ENCODE measurements at places on chromosomes 7 and 10.

- no peak for DNase-seq
Observed at GRCh38 chr10:28975891-28976531, 298.7 kb downstream of the BAMBI start.

DNA sequence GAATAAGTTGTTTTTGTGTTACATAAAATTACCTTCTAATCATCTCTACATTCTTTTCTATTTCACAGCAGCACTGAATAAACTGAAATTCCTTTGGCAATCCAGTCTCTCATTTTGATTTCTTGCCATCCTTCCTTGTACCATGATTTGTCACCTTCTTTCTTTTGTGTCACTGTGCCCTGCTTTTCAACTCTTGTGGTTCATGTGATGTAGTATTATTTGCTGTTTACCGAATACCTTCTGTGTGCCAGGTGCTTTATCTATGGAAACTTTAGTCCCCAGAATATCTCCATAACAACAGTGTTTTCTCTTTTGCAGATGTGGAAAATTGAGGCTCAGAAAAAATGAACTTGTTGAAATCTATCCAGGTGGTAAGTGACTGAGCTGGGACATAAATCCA, 220.3 kb downstream of the STK31 start:
- DNase-seq = no peak

DNA sequence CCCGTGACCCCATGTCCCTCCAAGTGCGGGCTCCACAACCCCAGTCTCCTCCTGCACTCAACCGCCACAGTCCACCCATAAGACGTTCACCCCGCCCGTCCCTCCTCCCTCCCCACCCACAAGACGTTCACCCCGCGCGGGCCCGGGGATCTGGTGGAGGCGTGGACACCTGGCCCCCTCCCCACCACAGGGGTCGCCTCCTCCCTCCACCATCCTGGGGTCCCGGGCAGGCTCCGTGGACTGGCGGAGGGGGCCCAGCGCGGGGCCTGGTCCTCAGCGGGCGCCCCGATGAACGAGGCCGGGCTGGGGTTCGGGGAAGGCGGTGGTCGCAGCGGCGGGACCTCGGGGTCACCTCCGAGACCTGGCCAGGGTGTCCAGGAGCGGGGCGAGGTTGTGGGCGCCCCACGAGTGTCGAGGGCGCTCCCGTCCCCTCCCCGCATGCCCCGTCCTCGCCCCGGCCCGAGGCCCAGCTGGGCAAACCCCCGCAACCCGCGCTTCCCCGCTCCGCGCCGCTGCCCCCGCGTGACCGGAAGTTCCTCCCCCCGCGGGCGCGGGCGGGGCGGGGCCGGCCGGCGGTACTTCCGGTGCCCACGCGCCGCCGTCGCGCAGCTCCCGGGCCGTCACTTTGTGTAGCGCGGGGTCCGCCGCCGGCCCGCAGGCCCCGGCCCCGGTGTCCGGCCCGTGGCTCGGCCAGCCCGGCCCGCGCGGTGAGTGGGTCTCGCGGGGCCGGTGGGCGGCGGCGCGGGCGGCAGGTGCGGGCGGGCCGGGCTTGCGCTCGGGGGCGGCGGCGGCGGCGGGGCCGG, at the start of gene ZNF316:
Gene ZNF316 (plus strand): TSS at position 578 of the 803 bp plus-strand sequence. CDS start 5,092 bp downstream, outside the sequence.
- peak; percentile 68 for DNase-seq

GRCh38 chr7:102234801-102235550, 51.7 kb upstream of the SH2B2 start:
- DNase-seq = no peak

DNA sequence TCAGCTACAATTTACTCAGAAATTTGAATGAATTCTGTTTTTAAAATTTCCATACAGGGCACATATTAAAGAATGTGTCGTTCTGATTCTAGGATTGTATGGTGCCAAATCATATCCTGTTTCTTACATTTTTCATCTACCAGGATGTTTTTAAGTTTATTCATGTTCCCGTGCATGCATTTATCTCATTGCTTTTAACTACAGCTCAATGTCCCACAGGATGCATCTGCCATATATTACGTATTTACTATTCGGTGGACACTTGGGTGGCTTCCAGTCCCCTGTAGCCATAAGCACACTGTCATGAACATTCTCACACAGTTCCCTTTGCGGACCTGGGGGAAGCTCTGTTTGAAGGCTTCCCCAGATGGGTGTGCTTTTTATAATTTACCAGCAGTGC, 122.3 kb downstream of the CCDC71L start:
- no peak for DNase-seq

- DNase-seq = no peak
Observed at GRCh38 chr7:38584443-38585210, 46.5 kb downstream of the AMPH start.

GRCh38 chr7:100946766-100947365, 2.5 kb upstream of the MUC3A start:
- no peak for DNase-seq
